ENCODE measurements at places on chromosomes 5 and 9.

GRCh38 chr5:35922468-35922867 lies 16.0 kb downstream of the CAPSL start:
- DNase-seq = no peak

DNA sequence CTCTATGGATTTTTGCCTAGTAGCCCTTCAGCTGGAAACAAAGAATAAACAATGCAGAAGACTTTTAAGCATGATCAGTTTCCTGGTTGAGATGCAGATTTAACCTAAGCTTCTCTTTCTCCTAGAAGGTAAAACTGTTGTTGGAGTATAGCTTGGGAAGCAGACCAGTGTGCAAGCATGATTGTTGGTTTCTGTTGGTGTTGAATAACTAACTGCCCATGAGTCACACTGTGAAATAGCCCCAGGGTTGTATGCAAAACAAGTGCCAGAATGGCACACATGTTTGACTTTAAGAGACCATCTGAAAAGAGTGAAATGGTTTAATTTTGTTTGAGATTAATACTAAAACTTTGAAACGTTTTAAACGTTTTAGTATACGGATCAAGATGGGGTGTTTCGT lies 227.1 kb downstream of the ARHGEF28 start:
- DNase-seq = no peak

DNA sequence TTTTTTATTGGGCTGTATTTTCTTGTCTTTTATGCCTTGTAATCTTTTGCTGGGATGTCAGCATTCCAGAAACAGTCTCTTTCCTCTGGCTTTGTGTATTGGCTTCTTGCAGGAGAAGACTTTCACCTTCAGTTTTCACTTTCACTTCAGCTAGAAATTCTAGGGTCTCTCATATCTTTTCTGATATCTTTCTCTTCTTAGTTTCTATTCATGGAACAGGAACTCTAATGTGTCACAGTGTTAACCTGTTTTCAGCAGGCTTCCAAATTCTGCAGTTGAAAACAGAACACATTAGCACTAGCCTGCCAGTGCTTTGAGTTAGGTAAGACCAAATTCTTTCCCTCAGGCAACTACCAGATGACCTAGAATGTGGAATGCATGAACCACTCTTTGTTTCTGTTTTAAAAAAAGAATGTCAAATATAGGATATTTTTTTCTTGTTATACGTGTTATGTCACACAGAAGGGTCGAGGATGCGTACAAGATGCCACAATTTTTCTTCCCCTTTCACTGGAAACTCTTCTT lies 164.7 kb downstream of the TUSC1 start:
- no peak for DNase-seq

GRCh38 chr5:68911840-68912690 lies 181.7 kb upstream of the SLC30A5 start:
- DNase-seq = no peak

GRCh38 chr5:53671447-53671846 lies 111.0 kb downstream of the NDUFS4 start:
- DNase-seq = no peak

GRCh38 chr5:111996574-111996973 lies 239.6 kb upstream of the NREP start:
- no peak for DNase-seq

- DNase-seq = peak; percentile 24
These were observed 23.6 kb downstream of the TICAM2 start for GRCh38 chr5:115578657-115579056.

DNA sequence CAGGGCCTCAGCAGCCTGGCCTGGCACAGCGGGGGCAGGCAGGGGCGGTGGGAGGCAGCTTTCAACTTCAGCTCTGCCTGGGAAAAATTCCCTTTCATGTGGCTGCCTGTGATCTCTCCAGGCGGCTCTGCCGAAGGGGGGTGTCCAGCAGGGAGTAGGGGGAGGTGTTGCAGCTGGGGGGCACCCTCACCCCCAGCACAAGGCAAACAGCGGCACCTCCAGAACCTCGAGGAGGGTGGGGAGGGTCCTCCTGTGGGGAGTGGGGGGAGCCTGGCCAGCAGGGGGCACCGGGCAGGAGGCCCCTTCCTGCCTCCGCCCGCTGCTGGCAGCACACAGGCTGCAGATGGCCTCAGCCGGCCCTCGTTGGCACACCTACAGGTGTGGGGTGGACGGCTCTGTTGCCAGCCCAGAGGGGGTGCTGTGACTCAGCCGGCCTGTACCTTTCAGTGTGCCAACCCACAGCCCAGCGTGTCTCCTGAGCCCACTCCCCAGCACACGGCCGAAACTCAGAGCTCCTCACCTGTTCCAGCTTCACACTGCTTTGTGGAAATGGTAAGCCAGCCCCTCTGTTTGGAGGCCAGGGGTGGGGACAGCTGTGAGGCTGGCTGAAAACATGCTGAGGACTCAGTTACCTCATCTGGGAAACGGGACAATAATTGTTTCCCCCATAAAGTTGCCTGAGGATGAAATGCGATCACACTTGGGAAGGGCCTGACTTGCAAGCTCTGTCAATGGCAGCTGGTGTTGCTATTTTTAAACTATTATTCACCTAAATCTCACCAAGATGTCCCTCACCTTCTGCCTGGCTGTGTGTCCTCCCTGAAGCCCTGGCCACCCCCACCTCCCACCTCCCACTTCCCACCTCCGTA lies 37.0 kb downstream of the CXXC5 start:
- DNase-seq = no peak

DNA sequence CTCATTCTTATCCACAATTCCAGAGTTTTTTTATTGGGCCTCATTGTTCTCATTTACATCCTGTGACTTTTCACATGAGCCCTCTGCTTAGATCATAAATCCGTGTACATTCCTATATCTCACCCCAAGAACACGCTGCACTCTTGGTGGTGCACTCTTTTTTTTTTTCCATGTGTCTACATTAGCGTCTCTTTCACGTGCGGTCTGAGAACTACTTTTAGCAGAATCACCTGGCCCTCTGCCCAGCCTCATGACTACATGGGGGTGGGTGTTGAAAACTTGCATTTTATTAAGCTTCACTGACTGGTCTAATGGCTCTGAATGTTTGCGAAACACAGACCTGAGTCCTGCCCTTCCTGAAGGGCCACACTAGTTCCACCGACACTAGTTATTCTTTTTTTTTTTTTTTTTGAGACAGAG lies 18.6 kb downstream of the C9orf57 start:
- no peak for DNase-seq

- no peak for DNase-seq
These were observed 3.1 kb downstream of the CLTB start for GRCh38 chr5:176413255-176413565.

- no peak for DNase-seq
These were observed 33.5 kb upstream of the HOMER1 start for GRCh38 chr5:79547429-79547822.

- DNase-seq = no peak
These were observed 103.6 kb upstream of the SSBP2 start for GRCh38 chr5:81854485-81854884.

GRCh38 chr5:1388383-1388967 lies 43.6 kb upstream of the CLPTM1L start:
- no peak for DNase-seq

GRCh38 chr5:113118765-113119164 lies 142.2 kb downstream of the DCP2 start:
- no peak for DNase-seq

GRCh38 chr5:456351-457194 lies 13.6 kb downstream of the EXOC3 start:
- DNase-seq = no peak

- DNase-seq = no peak
These were observed 23.7 kb upstream of the UGCG start for GRCh38 chr9:111872886-111873285.

GRCh38 chr9:78493166-78493742 lies 196.3 kb downstream of the PSAT1 start:
- no peak for DNase-seq

- no peak for DNase-seq
These were observed 43.6 kb downstream of the GADD45G start for GRCh38 chr9:89648247-89649000.

DNA sequence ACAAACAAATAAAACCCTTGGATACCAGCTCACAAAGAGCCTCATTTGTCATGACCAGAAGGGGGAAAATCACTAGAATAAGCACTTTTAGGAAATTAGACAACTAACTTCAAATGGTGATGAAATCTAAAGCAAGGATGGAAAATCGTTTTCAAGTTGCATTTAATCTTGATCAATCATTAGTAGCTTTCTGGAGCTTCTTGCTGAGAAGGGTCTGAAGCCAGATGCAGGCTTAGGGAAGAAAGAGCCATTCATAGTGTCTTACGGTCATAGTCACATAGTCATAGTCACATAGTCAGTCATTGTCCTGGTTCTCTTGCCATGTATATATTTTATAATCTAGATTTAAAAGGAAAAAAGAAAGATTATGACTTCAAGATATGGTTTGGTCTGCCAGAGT lies 610.5 kb downstream of the ACTL7B start:
- no peak for DNase-seq

DNA sequence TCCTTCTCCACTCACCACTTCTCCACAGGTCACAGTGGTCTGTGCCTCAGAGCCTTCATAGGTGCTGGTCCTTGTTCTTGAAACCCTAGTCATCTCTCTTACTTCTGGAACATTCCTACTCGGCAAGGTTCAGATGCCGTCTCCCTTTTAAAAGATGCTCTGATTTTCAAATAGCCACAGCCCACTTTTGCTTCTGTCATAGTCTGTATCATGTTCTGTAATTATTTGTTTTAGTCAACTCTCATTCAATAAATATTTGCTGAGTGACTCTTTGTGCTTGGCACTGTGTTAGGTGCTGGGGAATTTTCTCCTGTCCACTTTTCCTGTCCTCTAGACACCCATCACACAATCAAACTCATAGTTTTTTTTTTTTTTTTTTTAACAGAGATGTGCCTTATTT lies 181.3 kb upstream of the IL12B start:
- no peak for DNase-seq

DNA sequence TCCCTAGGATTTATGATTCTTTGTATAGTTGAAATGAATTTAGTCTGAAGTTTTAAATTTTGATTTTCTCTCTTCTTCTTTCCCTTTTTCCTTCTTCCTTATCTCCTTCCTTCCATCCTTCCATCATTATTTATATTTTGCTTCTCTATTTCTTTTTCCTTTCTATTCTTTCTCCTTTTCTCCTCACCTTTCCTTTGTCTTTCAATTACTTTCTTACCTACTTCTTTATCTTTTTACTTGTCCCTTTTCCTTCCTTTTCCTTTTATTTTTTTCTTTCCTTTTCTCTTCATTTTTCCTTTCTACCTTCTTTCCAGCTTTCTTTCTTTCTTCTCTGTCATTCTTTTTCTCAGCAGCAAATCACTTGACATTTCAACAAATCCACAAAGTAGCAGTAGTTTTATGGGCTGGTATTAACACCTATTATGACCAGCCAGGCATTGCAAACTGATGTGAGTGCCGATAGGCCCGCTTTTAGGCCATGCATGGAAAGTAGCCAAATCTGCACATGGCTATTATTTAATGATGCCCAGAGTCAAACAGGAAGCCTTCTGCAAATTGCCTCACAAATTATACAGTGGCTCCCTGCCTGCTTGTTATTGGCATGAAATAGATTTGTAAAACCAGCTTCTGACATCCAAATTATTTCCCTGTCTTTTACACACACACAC lies 37.1 kb upstream of the NR3C1 start:
- no peak for DNase-seq

DNA sequence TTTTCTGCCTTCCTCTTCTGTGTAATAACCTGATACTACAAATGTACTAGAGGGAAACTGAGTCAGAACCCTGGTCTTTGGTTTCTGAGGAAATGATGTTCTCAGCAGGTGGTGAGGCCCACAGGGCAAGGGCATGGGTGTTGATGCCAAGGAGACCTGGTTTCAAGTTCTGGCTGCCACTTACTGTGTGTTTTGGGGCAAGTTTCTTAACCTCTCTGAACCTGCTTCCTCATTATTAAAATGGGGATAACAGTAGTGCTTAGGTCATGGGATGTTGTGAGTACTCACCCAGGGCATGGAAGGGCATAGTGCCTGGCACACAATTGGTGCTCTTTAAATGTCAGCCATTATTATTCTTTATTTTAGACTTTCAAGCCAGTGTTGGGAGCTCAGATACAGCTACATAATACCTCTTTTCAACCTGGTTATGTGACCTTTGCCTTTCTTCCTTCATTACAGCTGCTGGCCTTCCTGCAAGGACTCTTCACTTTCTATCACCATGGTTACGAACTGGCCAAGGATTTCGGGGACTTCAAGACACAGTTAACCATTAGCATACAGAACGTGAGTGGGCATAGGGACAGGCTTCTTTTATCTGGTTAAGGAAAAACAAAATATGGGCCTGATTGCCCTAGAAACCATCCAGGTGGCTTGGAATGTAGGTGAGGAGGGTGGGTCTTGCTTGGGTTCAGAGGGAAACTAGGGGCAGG lies 131.5 kb downstream of the ARHGAP26 start:
- DNase-seq = no peak

- no peak for DNase-seq
These were observed 215.1 kb upstream of the RFX3 start for GRCh38 chr9:3740690-3741419.

GRCh38 chr9:87836536-87836935 lies 46.1 kb upstream of the SPATA31E1 start:
- no peak for DNase-seq

- peak; percentile 2 for DNase-seq
These were observed 128.0 kb downstream of the RFX3 start for GRCh38 chr9:3397766-3398165.

DNA sequence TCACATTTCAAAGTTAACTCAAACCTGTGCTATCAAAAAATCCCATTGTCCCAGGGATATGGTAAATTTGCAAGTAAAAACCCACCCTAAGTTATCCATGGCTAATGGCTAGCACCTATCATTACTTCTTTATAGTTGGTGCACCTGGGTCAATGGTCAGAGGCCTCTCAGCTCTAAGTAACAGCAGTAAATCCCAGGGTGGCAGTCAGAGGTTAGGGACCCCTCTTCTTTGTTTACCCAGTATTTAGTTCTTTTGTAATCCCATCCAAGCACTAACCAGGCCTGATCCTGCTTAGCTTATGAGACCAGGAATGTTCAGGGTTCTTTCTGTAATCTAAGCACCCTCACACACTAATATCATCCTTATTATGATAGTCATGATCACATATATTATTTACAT lies 52.1 kb upstream of the WWC1 start:
- DNase-seq = no peak

DNA sequence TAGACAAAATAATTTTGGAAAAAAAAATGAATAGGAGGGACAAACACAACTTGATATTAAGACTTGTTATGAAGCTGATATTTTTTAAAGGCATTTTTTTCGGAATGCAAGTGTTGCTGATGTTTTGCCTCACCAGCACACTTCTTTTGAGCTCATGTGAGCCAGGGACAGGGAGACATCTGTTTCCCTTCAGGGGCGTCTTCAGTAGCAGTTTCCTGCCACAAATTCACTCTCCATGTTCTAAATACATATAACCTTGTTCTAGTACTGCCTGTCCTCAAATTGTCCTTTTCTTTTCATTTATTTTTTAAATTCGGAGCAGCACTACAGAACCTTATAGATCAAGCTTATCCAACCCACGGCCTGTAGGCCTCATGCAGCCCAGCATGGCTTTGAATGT lies 316.0 kb upstream of the PAPPA start:
- DNase-seq = no peak
